Hippocampal formation (tissue), 2 donors: ENCODE measurements at places on chromosomes 11 and 22.

DNA sequence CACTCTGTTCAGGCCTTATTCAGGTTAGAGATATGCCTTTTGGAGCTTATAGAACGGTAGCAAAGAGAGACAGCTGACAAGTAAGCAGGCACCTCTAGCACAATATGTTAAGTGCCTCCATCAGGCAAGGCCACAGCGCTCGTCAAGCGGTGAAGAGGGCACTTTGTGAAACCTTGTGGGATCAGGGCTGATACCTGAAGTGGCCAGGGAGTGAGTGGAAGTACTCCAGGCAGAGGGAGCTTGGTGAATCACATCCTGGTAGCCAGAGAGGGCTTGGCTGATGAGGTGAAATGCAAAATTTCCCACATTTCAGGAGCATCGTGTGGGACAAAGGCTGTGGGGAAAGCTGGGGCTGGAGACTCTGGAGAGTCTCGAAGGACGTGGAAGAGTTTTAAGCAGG lies 87.4 kb downstream of the PKNOX2 start:
- DNase-seq, result no peak

DNA sequence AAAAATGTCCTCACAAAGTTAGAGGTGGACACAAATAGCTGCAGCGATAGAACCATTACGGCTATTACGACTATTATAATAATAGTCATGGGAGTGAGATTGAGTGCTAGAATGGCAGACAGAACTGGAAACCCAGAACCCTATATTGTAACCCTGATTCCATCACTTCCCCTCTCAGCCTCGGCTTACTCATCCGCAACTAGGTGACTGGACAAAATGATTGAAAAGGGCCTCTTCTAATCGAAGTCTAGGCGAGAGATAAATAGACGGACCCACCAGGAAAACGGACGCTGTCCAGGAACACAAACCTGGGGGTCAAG lies 629 bp downstream of the PSMA1 start:
- DNase-seq, result no peak

DNA sequence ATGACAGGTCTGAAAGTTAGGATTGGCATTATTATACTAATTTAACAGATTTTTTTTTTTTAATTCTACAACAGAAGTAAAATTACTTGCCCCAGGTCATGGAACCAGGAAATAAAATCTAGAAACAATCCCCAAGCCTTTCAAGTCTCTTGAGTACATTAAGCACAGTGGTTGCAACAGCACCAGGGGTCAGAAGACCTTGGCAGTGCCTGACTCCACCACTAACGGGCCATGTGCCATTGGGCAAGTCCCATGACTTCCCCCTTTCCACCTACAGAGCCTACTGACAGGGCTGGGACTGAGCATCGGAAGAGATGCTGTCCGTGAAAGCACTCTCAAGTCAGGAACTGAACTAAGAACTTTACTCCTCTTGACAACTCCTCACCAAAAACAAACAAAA lies 98.6 kb upstream of the AKIP1 start:
- DNase-seq, result peak; percentile 16

- no peak for DNase-seq
Measured at GRCh38 chr11:96863520-96863919, 473.7 kb downstream of the JRKL start.

DNA sequence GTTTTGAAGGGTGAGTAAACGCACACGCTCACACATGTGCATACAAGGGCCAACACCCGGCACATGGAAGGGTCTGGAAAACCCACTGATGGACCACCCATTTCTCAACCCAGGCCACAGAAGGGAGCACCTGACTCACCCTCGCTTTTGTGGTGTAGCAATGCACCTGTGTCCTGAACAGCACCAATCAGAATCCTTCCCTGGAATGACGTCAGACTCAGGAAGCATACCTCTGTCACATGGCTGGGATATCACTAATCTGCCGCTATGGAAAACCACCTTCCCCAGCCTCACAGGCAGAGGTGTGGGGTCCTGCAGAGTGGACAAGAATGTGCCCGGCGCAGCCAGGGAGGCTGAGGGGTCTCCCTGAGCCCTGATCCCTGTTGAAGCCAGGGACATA lies 9.0 kb upstream of the OSM start:
- no peak for DNase-seq

- DNase-seq, result no peak
Measured at GRCh38 chr11:67233584-67234190, 32.6 kb upstream of the GRK2 start.

DNA sequence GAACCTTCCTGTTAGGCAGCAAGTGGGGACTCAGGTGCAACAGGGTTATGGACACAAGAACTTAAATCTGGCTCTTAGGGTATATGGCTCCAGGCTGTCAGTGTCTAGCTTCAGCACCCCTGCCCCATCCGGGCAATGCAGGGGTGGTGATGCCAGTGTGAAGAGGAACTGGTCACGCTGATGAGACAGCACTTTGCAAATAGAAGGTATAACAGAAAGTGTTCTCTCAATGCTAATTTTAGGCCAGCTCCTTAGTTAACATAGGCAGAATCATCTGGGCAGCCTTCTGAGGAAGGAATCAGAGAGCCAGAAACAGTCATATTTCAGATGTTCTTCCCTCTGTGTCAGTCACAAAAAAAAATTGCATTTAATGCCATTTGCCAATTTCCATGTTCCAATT lies 41.2 kb downstream of the SYT9 start:
- DNase-seq, result no peak

GRCh38 chr22:29916007-29916544 lies 33.1 kb downstream of the MTMR3 start:
- DNase-seq, result no peak

- no peak for DNase-seq
Measured at GRCh38 chr22:40512426-40513136, 123.9 kb downstream of the MRTFA start.

GRCh38 chr11:117427356-117427874 lies 99.8 kb downstream of the CEP164 start:
- DNase-seq, result no peak

- no peak for DNase-seq
Measured at GRCh38 chr22:23222033-23222792, 41.9 kb downstream of the BCR start.

DNA sequence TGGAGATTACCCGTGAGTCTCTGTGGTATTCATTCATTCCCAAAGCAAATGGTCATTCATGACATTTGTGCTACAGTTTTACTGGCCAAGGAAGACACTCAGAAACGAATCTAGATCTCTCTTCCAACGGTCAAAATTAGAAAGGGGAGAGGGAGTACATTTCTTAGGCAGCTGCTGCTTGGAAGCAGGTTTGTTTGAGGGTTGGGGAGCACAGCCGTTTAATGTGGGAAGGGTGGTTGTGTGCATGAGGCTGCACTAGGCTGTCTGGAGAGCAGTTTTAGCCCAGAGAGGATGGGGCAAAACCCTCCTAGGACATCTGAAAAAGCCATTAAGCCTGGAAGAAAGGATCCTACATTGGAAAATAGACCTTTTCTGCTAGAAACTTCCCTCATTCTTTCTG lies 29.7 kb upstream of the TIMP3 start:
- no peak for DNase-seq

GRCh38 chr22:32079130-32080089 lies 36.3 kb downstream of the SLC5A1 start:
- DNase-seq, result no peak

- DNase-seq, result no peak
Measured at GRCh38 chr22:27679176-27679575, 122.4 kb downstream of the MN1 start.

DNA sequence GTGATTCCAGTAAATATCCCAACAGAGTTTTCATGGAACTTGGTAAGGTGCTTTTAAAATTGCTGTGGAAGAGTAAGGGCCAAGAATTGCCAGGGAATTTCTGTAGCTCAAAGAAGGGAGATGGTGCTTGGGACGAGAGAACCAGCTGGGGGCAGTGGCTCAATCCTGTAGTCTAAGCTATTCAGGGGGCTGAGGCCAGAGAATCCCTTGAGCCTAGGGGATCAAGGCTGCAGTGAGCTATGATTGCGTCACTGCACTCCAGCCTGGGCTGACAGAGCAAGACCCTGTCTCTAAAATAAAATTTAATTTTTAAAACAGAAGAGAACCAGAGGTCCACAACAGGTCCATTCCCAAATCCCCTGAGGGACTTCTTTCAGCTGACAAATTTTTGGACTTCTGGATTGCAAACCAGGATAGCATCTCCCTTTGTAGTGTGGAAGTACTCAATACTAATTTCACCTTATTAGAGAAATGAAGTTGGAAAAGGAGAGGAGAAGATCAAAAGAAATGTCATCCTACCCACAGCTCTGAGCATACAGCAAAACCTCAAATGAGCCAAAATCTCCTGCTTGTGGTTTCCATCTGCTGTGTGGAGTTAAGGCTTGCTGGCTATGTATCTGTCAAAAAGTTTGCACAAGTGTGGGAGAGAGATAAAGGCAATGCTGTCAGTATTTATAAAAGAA lies 59.2 kb upstream of the CLPB start:
- no peak for DNase-seq

DNA sequence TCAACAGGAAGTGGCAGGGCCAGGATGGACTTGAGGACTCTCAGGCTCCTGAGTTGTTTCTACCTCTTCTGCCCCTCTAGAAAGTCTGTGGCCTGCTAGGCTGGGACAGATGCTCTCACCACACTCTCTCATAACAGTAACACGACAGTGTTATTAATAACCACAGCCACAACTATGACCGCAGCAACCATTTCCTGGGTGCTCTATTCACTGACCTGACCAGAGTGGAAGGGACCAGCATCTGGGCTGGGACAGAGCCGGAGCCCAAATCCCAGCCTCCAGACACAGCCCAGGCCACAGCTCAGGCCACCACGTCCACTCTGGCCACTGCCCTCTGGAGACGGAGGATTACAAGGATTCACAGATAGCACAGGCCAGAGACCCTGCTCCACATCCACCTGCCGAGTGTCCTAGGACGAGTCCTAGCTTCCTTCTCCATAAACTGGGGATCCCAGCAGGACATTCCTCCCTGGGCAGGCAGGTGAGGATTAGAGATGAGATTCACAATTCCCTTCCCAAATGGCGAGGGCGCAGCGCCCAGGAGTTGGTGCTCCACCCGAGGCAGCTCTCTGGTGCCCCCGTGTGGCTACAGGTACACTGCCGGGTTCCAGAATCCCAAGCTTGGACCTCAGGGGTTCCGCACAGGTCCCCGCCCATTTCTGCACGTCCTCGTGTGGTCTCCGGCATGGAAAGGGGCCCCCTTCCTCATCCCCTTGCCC lies 7.1 kb downstream of the PNPLA5 start:
- DNase-seq, result no peak

DNA sequence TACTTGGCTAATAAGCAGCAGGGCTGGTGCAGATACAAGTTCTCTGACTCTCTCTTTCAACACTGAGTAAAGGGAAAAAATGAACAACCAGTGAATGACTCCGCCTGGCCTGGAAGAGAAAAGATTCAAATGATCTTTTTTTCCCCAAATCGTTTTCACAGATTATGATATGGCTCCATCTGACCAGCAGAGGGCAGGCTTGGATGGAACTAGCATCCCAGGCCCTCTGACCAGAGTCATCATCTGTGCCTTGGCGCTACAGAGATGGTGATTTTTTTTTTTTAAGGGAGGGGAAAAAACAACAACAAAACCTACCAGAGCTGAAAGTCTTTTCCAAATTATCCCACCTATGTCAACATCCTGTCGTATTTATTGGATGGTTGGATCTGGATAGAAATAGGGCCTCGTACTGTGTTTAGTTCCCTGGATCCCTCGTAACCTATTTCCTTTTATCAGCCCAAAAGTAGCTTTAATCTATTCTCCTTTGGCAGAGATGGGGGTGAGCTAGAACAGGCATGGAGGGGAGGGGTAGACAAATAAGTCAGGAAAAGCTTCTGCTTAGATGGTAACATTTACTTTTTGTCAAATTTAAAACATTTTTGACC lies 69.7 kb downstream of the PRSS23 start:
- peak; percentile 26 for DNase-seq

DNA sequence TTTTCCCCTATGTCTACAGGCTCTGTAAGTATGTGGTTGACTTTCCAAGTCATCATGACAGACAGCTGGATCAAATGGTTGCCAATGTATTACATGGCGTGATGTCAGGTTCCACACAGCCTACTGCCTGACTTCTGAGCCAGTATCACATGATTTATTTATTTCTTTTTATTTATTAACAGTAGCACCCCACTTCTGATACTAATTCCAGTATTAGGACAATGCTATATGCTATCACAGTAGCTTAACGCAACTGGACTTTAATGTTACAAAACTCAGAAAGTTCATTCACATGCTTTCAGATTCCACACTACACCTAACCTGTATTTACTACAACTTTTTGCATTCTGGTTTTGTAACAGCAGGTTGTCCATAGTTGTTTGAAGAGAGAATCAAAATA lies 17.7 kb upstream of the C11orf24 start:
- no peak for DNase-seq

DNA sequence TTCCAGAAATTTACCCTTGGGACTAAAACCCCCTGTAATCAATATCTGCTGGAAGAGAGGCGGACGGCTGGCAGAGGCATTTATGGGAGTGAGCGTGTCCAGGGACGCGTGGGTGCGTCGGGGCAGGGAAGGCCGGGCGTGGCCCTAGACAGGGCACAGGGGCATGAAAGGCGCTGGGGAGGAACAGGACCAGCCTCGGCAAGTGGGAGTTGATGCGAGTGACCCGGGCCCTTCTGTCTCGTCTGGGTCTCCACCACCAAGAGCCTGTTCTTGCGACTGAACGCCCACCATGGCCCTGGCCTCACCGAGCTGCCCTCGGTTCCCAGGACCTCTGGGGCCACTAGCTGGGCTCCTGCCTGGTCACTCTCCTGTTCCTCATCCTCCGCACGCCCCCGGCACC lies 17.5 kb downstream of the OSBPL5 start:
- no peak for DNase-seq

DNA sequence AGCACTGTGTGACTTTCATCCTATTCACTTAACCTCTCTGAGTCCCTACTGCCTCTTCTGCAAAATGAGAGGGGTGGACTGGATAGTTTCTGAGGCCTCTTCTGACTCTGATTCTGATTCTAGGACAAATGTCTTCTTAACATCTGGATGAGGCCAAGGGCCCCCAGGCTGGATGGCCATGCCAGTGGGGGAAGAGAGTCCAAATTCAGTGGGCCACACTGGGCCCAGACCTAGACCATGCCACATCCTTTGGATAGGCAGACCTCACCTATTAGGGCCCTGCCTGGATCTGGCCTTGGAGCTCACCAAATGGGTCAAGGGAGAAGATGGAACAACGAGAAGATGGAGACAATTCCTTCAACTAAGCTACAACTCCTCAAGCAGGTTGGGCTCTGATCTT lies 24.6 kb downstream of the NRXN2 start:
- no peak for DNase-seq

DNA sequence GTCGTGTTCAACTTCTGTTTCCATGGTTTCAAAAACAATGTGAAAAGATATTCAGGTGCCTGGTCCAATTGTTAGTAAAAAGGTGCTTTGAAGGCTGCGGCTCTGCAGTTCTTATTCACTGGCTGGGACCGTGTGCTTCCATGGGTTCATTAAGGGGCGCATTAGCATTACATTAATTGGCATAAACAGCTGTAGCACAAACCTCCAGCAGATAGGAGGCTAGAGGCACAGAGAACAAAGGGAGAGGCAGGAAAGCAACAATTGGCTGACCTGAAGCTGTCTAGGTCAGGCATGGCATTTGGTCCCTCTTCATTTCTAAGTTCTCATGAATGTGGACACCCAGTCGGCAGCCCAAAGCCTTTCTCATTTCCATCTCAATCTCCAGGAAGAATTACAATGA lies 16.6 kb downstream of the PAK1 start:
- no peak for DNase-seq

GRCh38 chr11:46160100-46160499 lies 38.8 kb upstream of the PHF21A start:
- DNase-seq, result no peak

GRCh38 chr11:84022201-84022600 lies 736.0 kb upstream of the CCDC90B start:
- peak; percentile 83 for DNase-seq

- no peak for DNase-seq
Measured at GRCh38 chr22:24695060-24695459, 79.5 kb downstream of the PIWIL3 start.
